ENCODE measurements at places on chromosomes 1 and 21.

DNA sequence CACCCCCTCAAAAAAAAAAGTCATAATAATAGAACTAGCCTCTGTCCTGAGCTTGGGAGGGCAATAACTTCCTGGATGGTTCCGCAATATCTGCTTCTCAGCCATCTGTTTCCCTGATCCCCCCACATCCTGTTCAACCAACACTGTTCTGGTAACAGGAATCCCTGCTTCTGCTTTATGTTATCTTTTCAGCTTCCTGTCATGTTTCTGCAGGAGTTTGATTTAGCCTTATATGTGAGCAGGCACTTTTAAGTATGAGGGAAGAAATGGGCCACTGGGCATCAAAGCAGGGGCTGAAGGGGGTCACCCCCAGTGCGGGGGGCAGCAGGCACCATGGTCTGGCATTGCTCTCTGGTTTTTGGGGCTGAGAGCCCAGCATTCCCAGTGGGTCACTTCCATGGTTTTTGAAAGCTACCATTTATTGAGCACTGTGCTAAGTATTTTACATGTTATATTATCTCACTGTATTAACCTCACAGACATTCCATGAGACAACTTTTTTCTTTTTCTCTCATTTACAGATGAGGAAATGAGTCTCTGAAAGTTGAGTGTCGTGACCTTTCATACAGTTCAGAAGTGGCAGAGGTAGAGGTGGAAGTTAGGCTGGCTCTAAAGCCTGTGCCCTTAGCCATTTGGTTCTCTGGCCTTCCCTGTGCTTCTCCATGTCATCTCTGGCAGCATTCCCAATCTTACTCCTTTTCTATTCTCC is 61.9 kb downstream of the DNTTIP2 start:
- DNase-seq: peak; percentile 96

- DNase-seq: no peak
Observed at GRCh38 chr1:234863551-234863971, 253.6 kb upstream of the IRF2BP2 start.

GRCh38 chr1:206110161-206110560 is 7.0 kb downstream of the AVPR1B start:
- no peak for DNase-seq

- DNase-seq: no peak
Observed at GRCh38 chr1:15123925-15124324, 29.6 kb upstream of the TMEM51 start.

DNA sequence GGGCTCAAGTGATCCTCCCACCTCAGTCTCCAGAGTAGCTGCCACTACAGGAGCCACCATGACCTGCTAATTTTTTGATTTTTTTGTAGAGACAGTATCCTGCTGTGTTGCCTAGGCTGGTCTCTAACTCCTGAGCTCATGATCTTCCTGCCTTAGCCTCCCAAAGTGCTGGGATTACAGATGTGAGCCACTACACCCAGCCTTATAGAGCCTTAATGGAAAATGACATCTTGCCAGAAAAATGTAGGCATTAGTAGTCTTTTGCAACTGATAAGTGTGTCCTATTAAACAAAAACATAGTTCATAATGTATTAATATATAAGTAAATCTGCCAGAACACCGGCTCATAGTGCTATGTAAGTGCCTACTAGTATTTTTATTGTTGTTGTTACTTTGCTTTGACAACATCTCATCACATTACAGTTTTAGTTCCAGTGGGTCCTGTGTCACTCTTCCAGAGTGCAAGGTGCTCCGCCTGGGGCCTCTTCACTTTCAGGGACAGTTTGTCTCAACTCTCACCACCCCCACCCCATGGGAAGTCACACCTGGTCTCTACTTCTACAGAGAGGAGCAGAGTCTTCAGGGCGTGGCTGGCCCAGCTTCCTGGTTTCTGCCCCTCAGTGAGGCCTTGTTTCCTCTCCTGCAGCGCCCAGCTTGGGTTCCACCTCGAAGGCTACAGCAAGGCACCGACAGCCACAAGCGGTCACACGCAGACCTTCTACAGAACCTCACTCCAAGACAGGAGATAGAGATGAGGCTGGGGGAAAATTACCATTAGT is 30.1 kb downstream of the RHOU start:
- no peak for DNase-seq

DNA sequence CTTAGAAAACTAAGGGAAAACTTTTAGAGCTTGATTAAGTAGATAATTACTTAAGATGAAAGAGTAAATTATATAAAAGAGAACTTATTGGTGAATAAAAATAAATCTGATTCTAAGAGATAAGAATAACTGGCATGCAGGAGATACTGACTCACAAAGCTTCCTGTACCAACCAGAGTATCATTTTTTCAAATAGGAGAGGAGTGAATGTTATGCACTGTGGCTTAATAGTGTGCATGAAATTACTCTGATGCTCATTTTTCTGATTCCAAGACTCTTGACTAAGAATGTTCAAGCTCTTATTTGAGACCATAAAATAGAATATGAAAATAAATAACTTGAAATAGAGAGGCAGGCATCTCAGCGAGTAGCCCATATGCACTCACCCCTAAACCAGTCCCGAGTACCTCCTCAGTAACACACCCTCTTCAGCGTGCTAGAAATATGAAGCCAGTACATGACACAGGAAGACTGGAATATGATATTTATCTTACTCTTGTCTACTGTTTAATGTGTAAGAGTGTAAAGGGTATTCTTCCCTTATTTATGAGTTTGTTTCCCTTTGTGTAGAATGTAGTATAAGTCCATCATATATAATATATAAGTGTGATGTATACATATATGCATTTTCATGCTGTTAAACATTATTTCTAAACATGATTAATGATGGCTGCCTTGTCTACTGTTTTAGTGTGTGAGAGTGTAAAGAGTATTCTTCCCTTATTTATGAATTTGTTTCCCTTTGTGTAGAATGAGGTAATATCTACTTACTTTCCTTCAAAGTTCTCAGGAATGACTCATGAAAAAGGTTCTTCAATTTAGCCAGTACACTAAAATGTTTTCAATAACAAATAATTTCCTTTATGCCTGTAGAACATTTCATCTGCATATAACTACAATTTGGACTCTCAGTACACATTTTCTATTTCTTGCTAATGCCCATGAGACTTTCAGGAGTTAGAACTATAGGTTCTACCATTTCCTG is 99.2 kb upstream of the PALMD start:
- DNase-seq: no peak
